ENCODE measurements at places on chromosomes 11 and 22. TPM values are rescaled to one million over a fixed set of nuclear protein-coding genes. Genes with fewer than 3 reads are reported as not detected.

DNA sequence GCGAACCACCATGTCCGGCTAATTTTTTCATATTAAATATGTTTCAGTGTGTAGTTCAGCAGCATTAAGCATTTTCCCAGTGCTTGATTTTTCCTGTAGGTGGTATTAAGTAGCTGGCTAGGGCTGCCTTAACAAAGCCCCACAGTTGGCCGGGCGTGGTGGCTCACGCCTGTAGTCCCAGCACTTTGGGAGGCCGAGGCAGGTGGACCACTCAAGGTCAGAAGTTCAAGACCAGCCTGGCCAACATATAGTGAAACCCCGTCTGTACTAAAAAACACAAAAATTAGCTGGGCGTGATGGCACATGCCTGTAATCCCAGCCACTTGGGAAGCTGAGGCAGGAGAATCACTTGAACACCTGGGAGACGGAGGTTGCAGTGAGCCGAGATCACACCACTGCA lies 33.5 kb upstream of the TOLLIP start:
- DNase-seq, result no peak
- no peaks in the 10 kb centered on the region for H3K4me1 ChIP-seq
- no peak overlapping the region for H3K27ac ChIP-seq
- no peaks in the 10 kb centered on the region for H3K36me3 ChIP-seq

OR10A4 gene
- total RNA-seq, result not detected

DNA sequence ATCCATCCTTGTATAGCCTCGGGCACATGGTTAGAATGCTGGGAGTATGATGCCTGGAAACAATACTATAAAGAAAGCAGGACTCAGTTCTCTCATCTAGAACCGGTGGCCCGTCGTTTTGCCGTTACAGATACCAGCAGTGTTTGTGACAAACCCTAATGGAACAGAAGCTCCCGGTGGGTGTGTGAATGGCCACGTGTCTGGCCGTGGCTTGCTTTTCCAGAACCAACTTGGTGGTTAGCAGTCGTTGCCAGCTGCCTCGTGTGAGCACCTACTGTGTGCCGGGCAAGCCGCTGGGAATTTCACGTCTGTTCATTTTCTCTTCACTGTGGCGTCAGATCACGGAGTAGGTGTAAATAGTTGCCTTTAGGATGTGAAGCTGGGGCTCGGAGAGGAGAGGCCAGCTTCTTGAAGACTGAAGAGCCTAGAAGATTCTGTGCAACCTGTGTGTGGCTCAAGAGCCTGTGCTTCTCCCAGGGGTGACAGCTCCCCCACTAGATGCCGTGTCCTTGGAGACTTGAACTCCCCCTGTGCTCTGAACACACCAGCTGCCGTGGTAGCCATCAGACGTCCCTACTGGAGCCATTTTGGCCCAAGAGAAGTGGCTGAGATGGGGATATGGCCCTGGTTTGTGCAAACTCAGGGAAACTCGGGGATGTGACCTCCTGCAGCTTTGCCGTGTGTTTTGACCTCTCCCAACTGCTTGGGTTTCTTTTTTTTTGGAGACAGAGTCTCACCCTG lies 57.5 kb upstream of the PPARA start:
- H3K4me3 ChIP-seq, result no peak overlapping the region
- H3K4me1 ChIP-seq, result no peaks in the 10 kb centered on the region
- H3K27ac ChIP-seq, result no peak overlapping the region
- no peak for DNase-seq

CTTN gene
- total RNA-seq, result 245 TPM

GRCh38 chr22:25174156-25174887 lies 25.3 kb upstream of the CRYBB3 start:
- no peaks in the 10 kb centered on the region for H3K27me3 ChIP-seq
- H3K4me1 ChIP-seq, result no peaks in the 10 kb centered on the region
- DNase-seq, result no peak
- peaks cover 31% of the 10 kb centered on the region for H3K36me3 ChIP-seq

DNA sequence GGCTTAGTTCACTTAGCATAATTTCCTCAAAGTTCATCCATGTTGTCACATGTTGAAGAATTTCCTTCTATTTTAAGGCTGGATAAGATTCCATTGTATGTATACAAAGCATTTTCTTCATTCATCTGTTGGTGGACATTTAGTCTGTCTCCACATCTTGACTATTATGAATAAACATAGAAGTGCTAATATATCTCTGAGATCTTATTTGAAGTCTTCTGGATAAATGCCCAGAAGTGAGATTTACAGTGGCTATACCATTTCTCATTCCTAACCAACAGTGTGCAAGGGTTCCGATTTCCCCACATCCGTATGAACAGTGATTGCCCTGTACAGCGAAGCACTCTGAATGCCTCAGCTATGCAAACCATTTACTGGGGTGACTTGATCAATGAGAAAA lies 6.6 kb upstream of the ZFTA start:
- H3K27ac ChIP-seq, result no peak overlapping the region
- peaks cover under 1% of the 10 kb centered on the region for H3K4me1 ChIP-seq
- DNase-seq, result no peak
- no peaks in the 10 kb centered on the region for H3K36me3 ChIP-seq
- no peak overlapping the region for H3K4me3 ChIP-seq

DNA sequence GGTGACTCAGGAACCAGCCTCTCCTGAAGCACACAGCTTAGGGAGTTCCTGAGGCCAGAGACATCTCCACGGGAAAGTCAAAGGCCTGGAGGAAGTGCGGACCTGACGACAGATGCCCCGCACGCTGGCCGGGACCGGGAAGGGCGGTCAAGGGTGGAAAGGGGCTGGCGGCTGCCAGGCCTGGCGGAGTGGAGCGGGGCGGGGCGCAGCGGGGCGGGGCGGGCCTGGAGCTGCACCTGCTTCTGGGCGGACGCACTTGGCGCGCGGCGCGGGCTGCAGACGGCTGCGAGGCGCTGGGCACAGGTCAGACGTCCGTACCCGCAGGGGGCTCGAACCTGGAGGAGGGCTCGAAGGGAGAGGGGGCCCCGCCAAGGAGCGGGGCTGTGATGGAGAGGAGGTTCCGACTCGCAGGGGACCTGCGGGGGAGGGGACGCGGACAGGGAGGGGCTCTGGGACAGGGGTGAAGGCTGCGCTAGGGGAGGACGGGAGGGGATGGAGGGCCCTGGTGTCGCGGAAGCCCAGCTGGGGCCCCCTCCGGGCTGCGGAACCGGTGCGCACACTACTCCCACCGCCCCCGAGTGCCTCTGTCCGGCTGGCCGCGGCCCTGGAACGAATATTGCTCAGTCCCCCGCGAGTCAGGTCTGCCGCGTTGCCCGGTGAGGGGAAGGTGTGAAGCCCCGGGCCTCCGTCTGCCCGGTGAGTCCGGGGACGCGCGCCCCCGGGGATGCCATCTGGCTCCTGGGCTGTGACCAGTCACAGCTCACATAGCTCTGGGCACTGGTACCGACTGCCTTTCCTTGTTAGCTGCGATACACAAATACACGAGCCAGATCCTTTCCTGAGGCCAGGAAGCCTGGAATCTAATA lies at the start of gene TMEM45B:
TSS of gene TMEM45B (plus strand) at position 253 of the 866 bp plus-strand sequence. CDS start 36,635 bp downstream, outside the sequence.
- H3K27me3 ChIP-seq, result peaks cover 68% of the 10 kb centered on the region
- no peaks in the 10 kb centered on the region for H3K36me3 ChIP-seq
- peak; percentile 4 for DNase-seq
- peak within 1 kb of the TSS; percentile 27 for H3K4me3 ChIP-seq

PRRG4 gene
- not detected for total RNA-seq

GRCh38 chr11:11267312-11267711 lies 85.7 kb downstream of the CSNK2A3 start:
- no peak for DNase-seq
- no peak overlapping the region for H3K27ac ChIP-seq
- no peaks in the 10 kb centered on the region for H3K36me3 ChIP-seq
- no peak overlapping the region for H3K4me3 ChIP-seq
